ENCODE measurements at places on chromosomes 2 and 18.

DNA sequence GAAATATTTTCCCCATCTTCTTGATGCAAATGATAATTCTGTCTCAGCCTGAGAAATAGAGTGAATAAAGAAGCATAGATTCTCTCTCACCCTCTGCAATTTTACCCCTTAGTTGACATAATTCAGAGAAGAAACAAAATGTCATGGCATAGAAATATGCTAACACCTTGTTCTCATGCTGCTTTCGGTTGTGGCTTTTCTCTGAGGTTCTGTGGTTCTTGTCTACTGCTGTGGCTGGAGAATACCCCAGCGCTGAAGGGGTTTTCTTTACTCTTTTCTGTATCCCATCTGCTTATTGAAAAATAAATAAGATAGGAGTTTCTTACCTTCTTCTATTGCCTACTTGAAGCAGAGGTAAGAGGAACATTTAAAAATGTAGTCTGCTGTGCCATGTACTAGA is 15.4 kb upstream of the RAB27B start:
- DNase-seq: no peak

DNA sequence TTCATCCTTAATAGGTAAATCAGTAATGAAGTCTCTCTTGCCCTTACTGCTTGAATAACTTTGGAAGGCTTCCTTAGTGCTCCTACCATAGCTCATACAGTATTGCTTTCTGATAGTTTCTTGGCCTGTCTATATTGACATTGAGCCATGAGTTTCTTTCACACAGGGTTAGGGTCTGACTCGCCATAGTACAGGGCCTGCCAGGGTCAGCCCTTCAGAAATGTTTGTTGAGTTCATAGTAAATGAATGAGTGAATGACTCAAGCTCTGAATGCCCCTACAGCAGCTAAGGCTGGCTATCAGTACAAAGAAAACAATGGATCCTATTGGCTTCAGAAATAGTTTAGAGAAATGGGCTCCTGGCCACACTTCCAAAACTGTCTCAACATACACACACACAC is 65.0 kb upstream of the LRATD1 start:
- no peak for DNase-seq

DNA sequence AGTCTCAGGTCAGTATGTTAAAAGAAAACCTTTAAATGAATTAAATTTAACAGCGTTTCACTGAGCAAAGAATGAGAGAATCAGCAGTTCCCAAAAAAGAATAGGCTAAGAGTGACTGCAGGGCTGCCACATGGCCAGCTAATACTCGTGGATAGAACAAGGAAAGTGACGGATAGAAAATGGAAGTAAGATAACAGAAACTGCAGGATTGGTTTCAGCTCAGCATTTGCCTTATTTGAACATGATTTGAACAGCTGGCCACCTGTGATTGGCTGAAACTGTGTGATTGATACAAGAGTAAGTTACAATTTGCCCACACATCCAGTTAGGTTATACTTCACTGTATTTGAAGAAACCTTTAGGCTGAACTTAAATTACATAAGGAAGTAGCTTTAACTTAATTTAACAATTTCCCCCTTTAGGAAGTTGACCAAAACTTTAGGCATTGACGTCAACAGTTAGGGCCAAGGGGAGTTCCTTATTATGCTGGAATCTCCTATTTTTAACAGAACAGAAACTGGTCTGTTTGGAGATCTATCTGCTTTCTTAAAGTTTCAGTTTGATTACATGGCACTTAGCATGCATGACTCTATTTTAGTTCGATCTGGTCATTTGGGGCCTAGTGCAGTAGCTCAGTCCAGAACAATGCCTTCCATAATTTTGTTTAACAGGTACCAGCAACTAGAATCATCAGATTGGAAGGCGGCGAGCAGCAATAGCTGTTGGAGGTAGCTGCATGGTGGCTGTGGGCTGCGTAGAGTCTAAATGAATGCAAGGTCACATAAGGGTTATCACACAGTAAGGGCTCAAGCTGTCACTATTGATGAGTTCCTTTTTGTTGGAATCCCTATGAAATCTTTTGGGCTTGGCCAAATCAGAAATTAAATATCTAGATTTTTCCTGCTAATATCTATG is 143.4 kb downstream of the TRIM43 start:
- no peak for DNase-seq

DNA sequence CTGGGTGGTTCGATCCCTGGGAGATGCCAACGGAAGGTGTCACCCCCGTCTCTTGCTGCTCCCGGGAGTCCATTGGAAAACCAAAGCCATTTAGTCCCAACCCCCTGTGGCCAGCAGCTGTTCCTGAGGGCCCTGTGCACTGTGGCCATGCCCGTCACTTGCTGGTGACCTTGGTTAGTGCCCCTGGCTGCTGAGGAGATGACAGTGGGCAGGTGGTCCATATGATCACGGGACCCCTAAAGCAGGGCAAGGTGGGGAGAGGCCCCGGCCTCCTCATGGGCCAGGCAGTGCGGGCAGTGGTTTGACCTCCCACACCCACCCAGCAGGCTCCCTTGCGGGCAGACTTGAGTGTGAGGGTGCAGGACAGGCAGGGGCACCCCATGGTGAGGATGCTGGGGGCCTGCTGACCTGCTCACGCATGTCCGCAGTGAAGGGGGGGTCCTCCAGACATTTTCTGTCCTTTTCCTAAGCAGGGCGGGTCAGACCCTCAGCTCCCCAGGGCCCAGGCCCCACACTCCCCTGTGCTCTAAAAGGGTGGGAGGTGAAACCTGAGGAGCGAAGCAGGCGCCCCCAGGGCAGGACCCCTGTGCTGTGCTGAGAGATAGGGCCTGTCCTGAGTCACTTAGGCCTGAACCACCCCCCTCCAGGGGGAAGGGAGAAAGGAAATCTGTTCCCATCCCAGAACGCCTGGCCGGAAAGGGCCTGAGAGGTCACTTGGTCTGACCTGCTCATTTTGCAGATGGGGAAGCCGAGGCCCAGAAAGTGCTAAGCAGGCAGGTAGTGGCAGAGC is 6.8 kb downstream of the ITM2C start:
- no peak for DNase-seq

All from stimulated activated CD8-positive, alpha-beta memory T cell treated with anti-CD3 and anti-CD28 coated beads, Interleukin-15, amount 100 ng/mL, for 48 hours (primary cell).